ENCODE measurements at places on chromosomes 16 and 17. TPM values are rescaled to one million over a fixed set of nuclear protein-coding genes. Genes with fewer than 3 reads are reported as not detected.

- DNase-seq: no peak
These were observed 14.6 kb downstream of the SRCIN1 start for GRCh38 chr17:38590988-38591758.

DNA sequence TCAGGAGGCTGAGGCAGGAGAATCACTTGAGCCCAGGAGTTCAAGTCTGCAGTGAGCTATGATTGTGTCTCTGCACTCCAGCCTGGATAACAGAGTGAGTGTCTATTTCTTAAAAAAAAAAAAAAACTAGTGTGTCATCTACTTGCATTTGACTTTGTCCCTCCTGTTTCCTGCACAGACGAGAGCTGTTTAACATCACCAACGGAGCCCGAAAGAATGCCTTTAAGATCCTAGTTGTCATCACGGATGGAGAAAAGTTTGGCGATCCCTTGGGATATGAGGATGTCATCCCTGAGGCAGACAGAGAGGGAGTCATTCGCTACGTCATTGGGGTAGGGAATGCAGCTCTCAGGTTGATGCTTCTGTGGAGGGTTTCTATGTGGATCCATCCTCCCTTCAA is 13.4 kb downstream of the ITGAM start:
- DNase-seq: no peak

DNA sequence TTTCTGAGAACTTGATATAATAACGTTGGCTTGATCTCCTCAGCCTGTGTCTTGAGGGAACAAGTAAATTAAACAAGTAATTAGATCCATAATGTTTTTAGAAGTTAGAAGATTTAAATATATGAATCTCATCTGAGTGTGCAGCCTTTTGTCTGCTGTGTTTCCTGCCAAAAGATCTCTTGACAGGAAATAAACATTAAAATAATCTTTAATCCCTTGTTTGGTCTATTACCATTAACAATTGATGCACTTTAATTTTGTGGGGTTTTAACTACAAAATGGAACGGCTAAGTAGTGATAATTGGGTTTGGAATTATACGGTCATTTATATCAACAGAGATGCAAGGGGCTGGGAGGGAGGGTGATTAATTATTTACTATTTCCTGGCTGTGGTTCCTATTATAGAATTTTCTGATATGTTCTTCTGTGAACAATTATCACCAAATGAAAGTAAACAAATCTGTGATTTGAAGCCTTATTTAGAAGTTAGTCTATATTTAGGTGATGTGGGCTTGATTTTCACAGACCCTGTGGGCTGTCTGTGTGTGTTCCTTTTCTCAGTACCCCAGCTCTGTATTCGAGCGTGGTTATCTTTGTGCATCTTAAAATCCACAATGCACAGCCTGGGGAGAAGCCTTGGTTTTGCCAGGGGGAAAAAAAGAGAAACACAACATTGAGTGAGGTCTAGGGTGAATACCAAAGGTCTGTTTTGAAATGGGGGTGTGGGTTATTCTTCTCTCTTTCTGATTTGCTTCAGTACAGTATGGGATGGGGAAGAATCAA is 556.1 kb downstream of the WWOX start:
- DNase-seq: no peak

GRCh38 chr17:65637786-65638185 is 76.3 kb upstream of the AXIN2 start:
- DNase-seq: no peak

CACNA1H gene
- 8.7 TPM for total RNA-seq

KRTAP4-5 gene
- total RNA-seq: not detected

NLRC5 gene
- total RNA-seq: 19.5 TPM
